KBM-7 (cell line): ENCODE measurements at places on chromosomes 3 and 15.

DNA sequence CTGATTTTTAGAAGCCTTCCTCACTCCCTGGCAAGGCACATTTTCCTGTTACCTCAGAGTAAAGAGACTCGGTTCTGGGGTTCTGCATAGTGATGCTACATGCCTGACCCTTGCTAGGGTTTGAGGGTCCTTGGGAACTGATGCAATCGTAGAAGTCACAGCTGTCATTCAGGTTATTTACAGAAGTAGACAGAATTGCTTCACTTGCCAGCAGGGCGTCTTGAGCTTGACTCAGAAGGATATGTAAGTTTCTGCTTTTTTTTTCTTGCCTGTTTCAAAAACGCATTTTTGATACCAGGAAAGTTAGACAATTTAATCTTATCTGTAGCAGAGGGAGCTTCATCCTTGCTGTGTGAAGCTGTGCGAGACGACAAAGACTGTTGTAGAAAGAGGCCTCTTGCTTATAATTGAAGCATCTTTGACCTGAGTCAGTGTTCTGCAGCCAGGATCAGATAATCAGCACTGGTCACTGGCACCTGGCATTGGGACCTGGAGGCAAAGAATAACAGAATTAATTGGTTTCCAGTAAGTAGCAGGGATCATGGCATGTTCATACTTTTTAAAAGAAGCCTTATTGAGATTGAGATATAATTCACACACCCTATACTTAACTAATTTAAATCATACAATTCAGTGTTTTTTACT is 24.8 kb downstream of the CACNA1D start:
- DNase-seq, result no peak

DNA sequence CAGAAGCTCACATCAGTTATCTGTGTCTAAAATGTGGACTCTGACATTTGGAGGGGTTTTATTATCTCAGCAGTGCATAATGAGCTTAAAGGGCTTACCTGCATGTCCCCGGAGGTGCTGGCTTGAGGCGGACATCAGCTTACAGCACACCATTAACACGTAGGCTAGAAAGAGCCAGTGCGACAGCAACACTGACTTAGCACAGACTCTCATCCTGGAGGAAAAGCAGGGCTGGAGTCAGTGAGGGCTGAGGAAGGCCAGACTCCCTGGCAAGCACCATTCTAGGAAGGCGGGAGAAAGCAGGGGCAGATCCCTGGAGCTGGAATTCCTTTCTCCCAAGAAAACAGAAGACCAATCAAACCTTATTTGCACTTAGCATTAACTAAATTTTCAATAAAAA is 51.7 kb downstream of the TAFA4 start:
- DNase-seq, result no peak

- no peak for DNase-seq
Observed at GRCh38 chr3:129586746-129587430, 19.6 kb downstream of the PLXND1 start.

DNA sequence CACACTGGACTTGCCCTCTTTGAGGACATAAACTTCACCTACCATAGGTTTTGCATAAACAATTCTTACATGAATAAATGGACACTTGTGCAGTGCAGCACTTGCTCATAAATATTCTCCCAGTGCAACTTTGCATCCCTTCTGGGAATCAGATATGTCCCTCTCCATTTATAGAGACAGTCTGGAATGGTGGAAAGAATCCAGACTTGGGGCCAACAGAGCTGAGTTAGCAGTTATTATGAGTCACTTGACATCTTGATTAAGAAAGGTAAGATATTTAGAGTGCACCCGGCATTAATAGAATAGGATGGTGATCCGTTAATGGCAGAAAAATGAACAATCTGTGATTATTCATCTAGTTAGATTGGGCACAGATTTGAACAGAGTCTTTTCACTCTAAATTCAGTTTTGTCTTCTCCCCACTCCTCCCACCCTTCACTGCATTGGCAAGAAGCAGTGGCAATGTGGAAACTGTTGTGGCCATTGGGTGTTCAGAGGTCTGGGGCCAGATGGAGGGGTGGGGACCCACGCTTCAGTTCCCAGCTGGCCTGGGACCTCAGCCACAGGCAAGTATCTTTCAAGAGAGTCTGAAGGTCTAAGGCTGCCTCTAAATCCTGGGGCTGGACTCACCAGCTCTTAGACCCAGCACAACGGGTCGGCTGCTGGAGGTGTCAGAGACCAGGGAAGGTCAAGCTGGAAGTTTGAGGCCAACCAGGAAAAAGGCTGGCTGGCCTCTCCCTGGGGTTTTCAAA is 58.9 kb upstream of the KY start:
- no peak for DNase-seq

- DNase-seq, result no peak
Observed at GRCh38 chr3:87446849-87447387, 170.5 kb upstream of the POU1F1 start.

DNA sequence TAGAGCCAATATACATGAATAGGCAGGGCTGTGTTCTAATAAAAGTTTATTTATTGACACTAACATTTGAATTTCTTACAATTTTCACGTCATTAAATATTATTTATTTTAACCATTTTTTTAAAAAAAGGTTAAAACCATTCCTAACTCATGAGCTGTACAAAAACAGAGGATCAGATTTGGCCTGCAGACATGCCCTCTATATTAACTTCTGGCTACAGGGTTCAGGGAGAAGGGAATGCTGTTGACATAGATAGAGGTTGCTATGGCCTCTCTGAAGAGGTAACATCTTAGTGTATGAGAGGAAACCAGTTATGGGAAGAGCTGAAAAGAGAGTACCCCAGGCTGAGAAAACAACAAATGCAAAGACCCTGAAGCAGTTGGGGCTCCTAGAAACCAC is 19.1 kb upstream of the RAP2B start:
- no peak for DNase-seq

DNA sequence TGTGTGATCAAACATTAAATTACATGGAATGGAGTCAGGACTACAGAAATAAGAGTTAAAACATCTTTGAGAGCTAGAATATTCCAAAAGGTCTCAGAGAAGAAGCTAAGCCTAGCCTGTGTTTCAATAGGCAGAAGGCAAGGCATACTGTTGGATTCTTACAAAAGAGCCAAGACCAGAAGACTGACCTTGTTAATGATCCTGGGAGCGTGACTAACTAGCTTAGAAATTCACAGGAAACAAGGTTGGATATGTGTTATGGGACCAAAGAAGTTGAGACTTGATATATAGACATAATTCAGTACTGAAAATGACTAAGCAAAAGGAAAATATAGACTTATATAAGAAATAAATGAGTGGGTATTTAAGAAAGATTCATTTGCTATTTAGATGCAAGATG is 50.1 kb downstream of the FEZF2 start:
- DNase-seq, result no peak

GRCh38 chr3:40055361-40055760 is 246.0 kb downstream of the MYRIP start:
- no peak for DNase-seq
